Stimulated activated CD4-positive, alpha-beta T cell treated with anti-CD3 and anti-CD28 coated beads, TNF-alpha, amount 100 ng/mL, for 24 hours (primary cell): ENCODE measurements at places on chromosomes 3 and 15.

DNA sequence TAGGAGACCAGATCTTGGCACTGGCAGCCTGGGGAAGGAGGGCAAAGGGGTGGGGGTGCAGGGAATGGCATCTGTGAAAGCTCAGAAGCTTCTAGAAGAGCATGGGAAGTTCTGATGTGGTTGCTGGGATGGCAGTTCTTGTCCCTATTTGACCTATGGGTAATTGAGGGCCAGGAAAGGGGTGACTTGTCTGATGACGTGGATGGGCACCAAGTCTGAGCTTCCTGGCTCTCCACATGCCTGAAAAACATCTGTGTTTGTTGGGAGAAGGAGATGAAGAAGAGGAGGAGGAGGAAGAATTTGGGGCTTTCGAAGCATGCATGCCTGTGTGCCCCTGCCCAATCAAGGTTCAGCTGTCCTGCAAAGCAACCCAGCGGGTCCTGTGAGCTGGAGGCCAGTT is 158.8 kb downstream of the SMAD6 start:
- no peak for DNase-seq

DNA sequence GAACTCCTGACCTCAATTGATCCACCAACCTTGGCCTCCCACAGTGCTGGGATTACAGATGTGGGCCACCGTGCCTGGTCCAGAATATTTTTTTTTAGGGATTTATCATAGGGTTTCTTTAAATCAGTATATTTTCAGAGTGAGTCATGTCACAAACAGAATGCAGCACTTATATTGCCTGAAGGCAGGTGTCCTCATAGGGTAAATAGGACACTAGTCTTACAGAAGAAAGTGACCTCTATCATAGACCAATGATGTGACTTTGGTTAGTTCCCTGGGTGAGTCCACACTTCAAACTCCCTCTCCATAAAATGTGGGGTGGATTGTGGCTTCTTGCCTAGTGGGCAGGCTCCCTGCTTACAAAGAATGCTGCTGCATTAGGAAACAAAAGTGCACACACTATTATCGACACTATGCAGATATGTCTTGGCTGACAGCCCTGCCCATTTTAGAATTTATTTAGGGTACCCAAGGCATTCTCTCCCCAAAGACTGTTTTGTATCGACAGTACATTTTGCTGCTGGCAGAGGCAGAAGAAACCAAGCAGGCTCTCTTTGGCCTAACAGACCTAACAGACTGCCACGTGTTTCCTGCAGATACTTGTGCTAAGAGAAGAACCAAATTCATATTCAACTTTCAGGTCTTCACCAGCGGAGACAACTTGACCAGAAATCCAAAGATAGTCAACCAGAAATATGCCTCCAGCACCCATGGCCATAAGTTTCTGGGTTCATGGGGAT is 125.0 kb downstream of the MOBP start:
- DNase-seq: no peak

GRCh38 chr3:99747915-99748314 is 69.7 kb upstream of the CMSS1 start:
- no peak for DNase-seq

DNA sequence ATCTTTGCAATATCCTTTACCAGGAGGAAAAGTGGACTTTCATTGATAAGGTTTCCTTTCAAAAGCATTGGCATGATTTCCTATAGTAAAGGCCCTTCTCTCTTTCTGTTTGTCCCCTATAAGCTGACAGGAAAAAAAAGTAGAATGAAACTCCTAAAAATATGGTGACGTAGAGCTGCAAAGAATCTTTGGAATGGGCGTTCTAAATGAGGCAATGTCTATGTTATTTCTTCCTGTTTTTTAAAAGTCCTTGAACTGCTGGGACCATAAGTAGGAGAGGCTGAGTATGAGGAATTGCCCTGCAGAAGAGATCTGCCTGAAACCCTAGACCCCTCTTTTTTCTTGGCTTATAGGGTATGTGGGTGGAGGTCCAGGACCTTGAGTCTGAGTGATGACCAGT is 17.2 kb downstream of the ST3GAL6 start:
- DNase-seq: no peak

- no peak for DNase-seq
These were observed 252.2 kb upstream of the CTDSPL start for GRCh38 chr3:37609181-37610110.

DNA sequence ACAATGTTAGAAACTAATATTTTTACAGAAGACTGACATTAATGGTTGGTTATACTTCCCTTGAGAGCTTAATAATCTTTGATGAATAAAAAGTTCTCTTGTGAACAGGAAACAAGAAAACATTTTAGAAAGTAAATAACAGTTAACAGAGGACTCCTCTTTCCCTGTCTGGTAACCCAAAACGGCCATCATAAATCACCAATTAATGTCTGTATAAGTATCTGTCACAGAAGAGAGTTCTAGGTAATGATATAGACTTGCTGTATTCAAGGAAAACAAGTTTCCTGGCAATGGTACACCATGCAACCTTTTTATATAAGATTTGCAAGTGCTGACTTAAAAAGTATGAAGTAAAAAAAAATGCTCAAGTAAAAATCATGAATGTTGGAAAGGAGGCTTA is 426.7 kb downstream of the SOX2 start:
- no peak for DNase-seq

GRCh38 chr3:100776746-100777145 is 67.5 kb downstream of the TFG start:
- DNase-seq: no peak

DNA sequence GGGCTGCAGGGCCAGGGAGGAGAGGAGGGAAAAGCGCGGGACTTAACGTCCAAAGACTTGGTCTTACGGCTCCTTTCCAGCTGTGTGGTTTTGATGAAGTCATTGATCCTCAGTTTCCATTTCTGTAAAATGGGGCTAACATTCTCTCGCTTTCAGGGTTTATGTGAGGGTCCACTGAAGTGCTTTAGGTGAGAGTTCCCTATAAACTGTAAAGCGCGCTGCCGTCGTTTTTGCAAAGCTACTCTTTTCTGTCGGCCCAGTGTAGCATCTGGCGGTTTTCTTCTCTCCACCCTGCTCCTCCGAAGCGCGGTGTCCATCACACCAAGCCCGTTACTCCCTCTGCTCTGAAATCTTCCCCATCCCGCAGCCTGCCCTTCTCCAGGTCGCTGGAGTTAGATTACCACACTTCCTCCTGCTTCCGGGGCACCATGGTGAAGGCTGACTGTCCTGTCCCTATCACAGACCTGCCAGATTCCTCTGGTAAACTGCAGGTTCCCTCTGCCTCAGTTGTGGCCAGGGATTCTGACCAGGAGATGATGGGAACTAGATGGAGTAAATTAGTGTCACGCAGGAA is 702 bp upstream of the DNAJC17 start:
- no peak for DNase-seq

DNA sequence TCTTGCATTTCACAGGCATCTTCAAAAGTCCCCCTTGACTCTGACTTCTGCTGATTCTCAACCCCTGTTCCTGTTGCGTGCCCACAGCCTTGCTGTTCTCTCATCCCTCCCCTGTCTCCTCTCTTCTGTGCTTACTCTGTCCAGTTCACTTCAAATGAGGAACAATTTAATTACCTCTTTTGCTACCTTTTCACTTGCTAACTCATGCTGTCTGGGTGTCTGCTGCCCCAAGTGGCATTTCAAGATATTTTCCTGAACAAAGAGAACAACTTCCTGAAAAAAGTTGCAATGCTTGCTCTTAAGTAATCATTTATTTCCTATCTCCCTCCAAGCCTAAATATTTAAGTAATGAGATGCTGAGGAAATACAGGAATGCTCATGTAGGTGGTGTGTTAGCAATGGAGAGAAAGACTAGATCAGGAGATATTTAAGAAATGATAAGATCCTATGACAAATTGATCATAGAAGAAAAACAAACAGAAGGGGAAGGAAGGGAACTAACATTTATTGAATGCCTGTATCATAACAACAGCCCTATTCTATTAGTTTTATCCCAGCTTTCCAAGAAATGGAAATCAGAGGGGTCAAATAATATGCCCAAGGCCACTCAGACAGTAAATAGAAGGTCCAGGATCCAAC is 42.2 kb downstream of the SV2B start:
- no peak for DNase-seq

- no peak for DNase-seq
These were observed 57.7 kb downstream of the CNTN4 start for GRCh38 chr3:2156244-2156847.

- no peak for DNase-seq
These were observed 39.6 kb upstream of the SECISBP2L start for GRCh38 chr15:49085696-49086459.

GRCh38 chr3:15460891-15461531 is 33.6 kb downstream of the EAF1 start:
- no peak for DNase-seq

GRCh38 chr3:43031889-43032545 is 52.9 kb downstream of the GASK1A start:
- no peak for DNase-seq

DNA sequence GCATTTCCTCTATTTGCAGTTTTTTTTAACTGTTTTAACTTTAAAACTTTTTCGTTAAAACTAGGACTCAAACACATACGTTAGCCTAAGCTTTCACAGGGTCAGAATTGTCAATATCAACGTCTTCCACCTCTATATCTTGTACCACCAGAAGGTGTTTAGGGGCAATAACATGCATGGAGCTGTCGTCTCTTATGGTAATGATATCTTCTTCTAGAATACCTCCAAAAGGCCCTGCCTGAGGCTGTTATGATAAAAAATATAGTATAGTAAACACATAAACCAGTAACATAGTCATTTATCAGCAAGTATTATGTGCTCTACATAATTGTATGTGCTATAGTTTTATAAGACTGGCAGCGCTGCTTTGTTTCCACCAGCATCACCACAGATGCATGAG is 76.3 kb upstream of the MLF1 start:
- DNase-seq: no peak

DNA sequence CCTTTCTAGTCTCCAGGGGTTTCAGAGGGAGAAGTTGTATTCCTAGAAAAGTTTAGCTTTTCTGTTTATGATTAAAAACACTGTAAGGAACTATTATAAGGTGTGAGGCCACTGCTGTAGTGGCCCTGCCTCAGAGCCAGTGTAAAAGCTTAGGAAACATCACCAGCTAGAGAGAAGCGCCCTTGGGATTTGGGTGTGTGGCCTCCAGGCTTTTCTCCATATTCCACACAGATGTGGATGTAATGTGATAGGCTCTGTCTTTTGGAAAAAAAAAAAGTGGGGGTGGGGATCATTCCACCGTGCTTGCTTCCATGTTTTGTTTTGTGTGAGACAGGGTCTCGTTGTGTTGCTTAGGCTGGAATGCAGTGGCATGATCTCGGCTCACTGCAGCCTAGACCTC is 13.9 kb downstream of the SEC61A1 start:
- no peak for DNase-seq

DNA sequence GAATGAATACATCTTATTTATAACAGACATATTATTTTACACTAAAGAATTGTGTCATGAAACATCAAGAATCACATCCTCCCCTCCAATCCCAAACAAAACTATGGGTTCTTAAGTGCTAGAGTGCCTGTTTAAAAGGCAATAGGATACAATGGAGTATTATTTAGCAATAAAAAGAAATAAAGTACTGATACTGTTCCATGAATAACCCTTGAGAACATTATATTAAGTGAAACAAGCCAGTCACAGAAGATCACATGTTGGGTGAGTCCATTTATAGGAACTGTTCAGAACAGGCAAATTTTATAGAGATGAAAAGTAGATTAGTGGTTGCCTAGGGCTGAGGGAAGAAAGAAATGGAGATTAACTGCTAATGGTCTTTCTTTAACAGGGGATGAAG is 86.5 kb downstream of the ANKRD28 start:
- no peak for DNase-seq

DNA sequence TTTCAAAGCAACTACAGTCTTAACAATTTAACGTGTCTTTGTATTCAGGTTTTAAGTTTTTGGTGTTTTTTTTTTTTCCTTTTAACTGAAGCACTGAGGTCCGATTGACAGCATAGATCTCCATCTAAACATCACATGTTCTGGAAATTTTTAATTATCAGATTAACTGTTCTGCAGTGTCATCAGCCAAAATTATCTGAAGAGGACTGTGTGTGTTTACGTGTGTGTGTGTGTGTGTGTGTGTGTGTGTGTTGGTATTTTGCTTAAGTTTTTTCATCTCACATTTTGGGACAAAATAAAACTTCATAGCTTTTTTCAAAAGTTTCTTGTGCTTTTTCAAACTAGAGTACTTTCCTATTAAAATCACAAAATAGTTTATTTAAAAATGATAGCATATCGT is 1.8 kb downstream of the PIK3CA start:
- DNase-seq: no peak

DNA sequence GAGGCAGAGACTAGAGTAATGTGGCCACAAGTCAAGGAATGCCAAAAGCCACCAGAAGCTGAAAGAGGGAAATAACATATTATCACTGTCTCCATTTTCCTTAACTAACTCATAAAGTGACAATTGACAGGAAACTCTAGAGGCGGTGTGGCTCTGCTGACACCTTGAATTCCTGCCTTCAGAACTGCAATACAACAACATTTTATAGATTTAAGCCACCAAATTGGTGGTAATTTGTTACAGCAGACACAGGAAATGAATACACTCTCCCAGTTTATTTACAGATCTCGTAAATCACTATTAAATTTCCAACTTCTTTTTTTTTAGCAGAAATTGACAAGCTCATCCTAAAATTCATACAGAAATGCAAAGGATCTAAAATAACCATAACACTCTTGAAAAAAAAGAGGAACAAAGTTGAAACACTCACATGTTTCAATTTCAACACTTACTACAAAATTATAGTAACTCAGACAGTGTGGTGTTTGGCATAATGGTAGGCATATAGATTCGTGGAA is 449.9 kb downstream of the OTOL1 start:
- DNase-seq: no peak

GRCh38 chr3:13110678-13111116 is 37.5 kb upstream of the IQSEC1 start:
- DNase-seq: no peak

DNA sequence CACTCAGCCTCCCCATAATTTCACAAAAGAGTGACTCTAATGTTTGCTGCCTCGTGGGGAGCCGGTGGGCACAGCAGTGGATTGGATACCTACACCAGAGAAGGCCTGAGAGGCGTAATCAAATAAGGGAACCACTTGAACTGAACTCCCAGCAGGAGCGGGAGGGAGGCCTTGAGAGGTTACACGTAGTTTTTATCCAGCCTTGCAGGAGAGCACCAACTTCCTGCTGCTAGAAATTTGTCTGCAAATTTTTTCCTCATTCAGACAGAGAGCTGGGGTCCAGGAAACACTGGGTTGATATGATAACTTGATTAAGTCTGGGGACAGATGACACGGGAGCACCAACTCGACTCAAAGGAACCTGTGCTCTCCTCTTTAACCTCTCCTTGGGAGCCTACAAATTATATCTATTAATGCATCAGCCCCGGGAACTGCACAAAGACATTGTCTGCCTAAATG is 69.8 kb downstream of the HES1 start:
- DNase-seq: no peak
